ENCODE measurements at places on chromosomes 6 and 20. TPM values are rescaled to one million over a fixed set of nuclear protein-coding genes. Genes with fewer than 3 reads are reported as not detected.

DNA sequence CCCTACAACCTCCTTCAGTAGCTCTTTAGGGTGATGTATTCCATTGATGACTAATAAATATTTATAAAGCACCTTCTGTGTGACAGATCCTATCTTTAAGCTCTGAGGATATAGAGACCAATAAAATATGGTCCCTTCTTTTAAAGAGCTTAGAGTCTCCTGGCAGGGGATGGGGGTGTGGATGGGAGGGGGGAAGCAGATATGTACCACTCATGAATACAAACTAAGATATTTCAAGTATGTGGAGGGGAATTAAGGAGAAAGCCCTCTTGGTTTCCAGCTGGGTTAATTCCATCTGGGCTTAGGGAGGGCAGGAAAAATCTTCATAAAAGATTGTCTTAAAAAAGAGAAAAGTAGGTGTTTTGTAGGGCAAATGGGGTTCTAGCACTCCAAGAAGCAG is 21.6 kb upstream of the FBXO9 start:
- no peak for DNase-seq

DNA sequence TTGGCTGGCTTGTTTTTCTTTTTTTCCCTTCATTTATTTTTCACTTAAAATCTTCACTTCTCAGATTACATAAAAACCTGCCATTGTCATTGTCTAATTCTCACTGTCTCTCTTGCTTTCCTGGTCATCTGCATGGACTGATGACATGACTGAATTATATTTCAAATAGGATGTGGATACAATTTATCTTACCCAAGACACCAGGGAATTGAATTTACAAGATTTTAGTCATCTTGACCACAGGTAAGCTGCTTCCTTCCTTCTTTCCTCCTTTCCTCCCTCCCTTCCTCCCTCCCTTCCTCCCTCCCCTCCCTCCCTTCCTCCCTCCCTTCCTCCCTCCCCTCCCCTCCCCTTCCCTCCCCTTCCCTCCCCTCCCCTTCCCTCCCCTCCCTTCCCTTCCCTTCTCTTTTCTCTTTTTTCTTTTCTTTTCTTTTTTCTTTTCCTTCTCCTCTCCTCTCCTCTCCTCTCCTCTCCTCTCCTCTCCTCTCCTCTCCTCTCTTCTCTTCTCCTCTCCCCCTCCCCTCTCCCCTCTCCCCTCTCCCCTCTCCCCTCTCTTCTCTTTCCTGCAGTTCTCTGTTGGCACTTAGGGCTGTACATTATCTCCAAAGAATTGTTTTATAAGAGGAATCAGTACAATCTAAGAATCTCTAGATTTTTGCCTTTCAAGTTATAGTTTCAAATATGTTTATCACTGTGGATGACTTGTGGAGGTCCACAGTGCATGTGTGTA is 171.5 kb downstream of the CARMIL1 start:
- no peak for DNase-seq

DNA sequence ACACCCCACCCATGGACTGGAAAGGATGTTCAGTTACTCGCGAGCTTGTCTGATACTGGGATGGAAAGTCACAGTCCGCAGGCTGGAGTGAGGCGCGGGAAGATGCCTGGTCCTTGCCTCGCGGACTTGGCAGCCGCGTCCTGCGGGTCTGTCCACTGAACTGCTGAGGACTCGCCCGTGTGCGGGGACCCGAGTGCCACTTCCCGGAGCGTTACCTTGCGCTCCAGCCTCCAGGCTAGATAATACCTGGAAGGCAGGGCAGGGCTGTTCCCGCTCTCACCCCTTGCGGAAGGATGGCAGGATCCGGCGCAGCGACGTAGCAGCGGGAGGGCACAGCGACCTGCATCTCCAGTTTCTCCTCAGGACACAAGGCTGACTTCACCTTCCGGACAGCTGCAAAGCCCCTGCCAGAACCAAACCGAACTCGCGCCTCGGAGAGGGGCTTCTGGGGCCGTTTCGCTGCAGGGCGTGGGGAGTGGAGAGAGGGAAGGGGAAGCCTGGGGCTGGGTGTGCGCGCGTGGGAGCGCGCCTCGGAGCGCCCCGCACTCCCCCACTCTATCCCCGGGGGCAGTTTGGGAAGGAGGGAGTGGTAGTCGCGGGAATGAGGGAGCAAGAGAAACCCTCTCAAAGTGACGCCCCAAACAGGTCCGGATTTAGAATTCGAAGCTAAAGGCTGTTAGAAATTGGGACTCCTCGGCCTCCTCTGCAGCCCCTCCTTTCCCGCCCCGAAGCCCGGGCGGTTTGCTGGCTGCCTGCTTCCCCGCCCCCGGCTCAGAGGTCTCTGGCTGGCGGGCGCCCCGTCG is at the start of gene KCNQ5:
Gene KCNQ5 (plus strand): TSS at position 774 of the 803 bp plus-strand sequence.
- DNase-seq: peak; percentile 32

DNA sequence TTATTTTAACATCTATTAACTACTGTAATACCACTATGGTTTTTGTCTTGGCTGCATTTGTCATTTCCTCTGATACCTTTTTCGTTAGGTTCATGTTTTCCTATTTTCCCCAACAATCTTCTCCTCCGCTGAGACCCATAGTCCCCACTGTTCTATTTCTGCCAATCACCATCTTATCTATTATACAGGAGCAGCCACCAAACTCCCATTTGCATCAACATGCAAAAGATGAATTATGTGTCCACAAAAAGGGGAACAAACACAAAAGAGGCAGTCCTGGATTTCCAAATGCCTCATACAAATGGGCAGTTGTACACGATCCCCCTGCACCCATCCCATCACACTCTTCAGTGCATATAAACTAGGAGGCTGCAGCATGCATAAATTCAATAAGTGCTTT is 121.7 kb upstream of the MYLIP start:
- no peak for DNase-seq

- no peak for DNase-seq
Measured at GRCh38 chr6:107110200-107110599, 5.1 kb downstream of the BEND3 start.

Gene MYT1
- total RNA-seq: not detected

All from K562 (cell line).